ENCODE measurements at places on chromosomes 5 and 9.

DNA sequence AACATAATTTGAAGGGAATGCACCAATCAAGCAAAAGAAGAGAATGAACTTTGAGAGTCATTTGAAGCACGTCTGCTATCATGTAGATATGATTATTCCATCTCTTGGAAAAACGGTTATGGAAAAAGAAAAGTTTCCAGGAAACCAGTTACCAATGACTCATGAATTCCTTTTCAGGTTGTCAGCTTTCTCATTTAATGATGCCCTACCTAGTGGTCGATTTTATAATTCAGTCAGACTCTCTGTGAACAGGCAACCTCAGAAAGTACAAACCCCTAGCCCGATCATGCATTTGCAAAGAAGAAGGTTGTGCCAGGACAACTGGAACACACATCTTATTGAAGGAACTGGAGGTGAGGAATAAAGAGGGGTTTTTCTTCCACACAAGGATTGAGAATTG is 355.1 kb upstream of the GRIA1 start:
- DNase-seq, result no peak

GRCh38 chr5:142007237-142007544 is 5.6 kb downstream of the GNPDA1 start:
- DNase-seq, result no peak

GRCh38 chr5:169288066-169288930 is 12.6 kb downstream of the SLIT3 start:
- no peak for DNase-seq

- DNase-seq, result no peak
Observed at GRCh38 chr9:112665347-112665746, 52.6 kb downstream of the INIP start.

DNA sequence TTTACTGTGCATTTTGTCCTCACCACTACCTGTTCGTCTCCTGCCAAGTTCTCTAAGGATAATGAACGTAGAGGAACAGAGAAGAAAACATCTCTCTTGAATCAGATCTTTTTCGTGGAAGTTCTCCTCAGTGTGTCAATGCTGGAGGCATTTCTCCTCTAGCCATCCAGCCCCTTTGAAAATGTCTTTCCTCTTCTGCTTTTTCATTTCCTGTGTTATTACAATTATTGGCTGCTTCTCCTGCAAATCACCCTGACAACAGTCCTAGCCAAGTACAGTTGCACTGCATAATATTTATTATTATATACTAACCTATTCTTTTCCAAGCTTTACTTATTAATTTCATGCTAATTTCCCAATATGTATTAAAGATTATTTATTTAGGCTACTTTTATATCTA is 61.8 kb upstream of the TRPM3 start:
- no peak for DNase-seq

DNA sequence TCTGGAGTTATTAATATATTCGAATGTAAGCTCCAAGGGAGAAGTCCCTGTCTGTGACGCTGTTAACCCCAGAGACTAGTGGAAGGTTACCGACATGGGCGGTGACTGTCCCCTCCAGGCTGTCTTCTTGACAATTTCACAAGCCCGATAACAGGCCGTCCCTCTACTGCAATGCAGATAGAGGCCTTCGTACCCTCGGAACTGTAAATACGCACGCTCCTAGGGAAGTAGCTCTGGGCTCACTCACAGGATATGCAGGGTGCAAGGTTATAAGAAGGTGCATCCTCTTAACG is 680 bp upstream of the RFK start:
- peak; percentile 58 for DNase-seq

GRCh38 chr5:103327451-103327850 is 68.9 kb downstream of the MACIR start:
- no peak for DNase-seq

GRCh38 chr5:95731571-95732554 is 727 bp downstream of the RHOBTB3 start:
- DNase-seq, result peak; percentile 31

GRCh38 chr5:133246376-133247150 is 194.8 kb downstream of the HSPA4 start:
- no peak for DNase-seq

DNA sequence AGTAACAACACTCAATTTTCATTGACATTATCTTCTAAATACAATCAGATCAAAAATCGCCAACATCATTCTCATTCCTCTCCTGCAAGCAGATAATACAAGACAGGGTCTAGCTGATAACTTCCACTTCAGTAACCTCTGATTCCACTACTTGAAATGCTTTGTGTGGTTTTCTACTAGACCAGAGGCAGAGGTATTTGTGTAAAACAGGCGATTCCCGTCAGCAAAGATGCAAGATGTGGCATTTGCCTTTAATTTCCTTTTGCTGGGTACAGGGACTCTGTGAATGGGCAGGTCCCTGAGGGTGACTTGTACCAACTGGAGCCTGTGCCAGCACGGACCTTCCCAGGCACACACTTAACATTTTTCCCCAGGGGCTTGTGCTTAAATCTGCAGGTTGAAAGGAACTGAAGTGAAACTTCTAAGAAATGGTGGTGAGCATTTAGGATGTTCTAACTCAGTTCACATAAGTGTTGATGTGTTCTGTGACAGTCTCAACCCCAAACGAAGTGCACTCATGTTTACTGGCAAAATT is 625.5 kb upstream of the WWC1 start:
- no peak for DNase-seq

- DNase-seq, result no peak
Observed at GRCh38 chr5:113692891-113693457, 179.5 kb downstream of the YTHDC2 start.

DNA sequence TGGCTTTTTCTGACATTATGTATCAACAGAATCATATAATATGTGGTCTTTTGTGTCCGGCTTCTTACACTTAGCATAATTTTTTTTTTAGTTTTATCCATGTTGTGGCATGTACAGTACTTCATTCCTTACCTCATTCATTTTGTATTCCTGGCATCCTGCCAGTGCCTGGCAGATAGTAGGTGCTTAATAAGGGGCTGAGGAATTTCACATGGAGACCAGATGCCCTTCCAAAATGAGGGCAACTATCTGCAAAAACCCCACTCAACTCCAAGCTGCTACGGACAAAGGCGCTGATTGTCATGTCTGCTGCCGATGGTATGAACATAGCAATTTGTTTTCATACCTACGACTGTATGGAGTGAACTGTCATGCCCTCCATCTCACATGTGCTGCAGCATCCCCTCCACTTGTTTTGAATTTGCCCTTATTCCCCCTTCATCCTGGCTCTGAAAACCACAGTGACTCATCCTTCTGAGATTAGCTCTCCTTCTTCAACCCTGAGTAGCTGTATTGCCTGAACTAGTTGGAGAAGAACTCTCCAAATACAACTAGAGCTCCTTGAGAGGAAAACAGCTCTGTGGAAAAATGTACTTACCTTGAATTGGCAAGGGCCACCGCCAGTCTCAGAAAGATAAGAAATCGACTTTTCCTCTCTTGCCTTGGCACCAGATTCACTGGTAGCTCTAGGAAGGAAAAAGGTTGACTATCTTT is 41.3 kb upstream of the FOXE1 start:
- DNase-seq, result no peak

DNA sequence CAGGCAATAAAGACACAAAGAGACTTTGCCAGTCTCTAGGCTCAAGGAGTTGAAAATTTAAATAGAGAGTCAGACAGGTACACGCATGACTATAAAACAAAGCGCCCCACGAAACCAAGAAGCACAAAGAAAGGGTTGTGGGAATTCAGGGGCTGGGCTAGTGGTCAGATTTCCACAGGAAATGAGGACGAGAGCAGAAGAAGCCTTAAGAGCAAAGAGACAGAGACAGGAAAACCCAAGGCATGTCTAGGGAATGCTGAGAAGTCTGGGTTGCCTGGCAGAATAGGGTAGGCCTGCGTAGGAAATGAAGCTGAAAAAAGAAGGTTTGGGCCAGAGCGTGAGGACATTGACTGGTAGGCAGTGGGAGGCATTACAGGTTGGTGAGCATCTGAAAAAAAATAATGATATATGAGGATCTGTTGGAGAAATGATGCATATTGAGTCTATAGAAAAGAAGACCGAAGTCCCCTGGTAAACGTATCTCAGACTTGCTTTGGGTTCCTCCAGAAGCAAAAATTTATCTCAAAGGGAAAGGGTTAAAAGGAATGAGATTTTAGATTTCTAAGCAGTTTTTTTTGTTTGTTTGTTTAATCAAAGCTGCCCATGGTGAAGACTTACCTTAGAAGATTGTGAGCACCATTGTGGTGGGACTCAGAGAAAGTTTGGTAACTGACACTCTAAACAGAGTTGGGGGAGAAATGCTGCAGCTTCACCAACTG is 51.8 kb downstream of the SLC1A3 start:
- no peak for DNase-seq

- DNase-seq, result no peak
Observed at GRCh38 chr9:34573599-34574325, 15.8 kb downstream of the CNTFR start.

- peak; percentile 21 for DNase-seq
Observed at GRCh38 chr5:164504141-164504772, 998.8 kb downstream of the MAT2B start.

GRCh38 chr9:113620377-113621161 is 157.0 kb downstream of the RGS3 start:
- no peak for DNase-seq

DNA sequence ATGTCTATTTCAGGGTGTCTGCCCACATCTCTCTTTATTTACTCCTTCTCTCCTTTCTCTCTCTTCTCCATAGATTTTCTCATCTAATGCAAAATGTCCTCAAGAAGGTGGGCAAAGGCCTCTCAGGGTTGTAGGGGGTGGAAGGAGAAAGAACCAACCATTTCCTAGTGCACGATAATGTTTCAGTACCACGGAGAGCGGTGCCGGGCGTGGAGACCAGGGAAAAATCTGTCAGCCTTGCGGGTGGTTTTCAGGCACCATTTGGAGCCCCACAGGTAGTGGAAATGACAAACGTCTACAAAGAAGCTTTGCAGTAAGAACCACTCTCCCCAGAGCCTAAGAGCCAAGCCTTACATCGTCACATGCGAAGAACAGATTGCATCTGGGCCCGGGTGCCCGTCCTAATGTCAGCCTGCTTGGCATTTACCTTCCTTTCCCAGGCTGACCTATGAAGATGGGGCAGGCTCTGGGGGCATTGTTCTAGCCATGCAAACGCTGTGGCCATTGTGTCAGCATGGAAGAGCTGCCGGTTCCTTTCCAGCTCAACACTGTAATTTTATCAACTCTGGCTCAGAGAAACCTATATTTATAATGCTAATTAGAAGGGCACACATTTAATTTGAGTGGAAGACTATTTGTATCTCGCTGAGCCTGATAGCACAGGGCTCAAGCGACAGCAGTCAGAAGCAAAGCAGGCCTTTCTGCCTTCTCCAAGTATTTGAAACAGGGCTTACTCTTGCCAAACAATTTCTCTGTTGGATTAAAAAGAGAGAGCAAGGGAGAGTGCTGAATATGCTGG is 430.1 kb upstream of the WWC1 start:
- DNase-seq, result no peak

DNA sequence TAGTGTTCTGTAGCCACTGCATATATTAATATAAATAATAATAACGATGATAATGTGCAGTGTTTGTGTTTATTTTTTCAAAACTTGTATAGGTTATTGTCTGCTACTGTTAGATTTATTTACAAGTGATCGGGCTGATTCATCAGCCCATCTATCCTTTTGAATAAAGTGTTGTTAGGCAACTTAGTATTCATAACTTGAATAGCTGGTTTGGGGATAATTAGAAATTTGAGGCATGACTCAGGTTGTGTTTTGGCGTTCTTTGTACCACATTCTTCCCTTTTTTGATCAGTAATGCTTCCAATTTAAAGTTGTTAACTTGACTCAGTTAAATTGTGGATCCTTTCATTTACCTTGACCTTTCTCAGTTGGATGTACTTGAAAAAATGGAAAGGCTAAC is 69.7 kb downstream of the FOCAD start:
- no peak for DNase-seq

DNA sequence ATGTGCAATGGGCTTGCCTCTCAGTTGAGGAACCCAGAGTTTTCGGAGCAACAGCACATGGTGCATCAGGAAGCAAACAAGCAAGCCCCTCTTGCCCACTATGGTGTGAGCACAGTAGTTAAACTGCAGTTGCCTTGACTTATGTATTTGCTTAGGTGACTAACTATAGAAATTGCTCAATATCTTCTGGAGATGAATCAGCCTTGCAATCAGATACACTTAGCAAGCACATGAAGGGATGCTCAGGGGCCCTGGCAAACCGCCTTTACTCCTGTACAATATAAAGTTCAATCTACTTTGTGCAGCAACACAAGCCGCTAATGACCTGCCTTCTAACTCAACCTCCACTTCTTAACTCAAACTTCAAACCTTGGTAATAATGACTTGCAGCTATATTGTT is 581.7 kb upstream of the RIOK2 start:
- no peak for DNase-seq

DNA sequence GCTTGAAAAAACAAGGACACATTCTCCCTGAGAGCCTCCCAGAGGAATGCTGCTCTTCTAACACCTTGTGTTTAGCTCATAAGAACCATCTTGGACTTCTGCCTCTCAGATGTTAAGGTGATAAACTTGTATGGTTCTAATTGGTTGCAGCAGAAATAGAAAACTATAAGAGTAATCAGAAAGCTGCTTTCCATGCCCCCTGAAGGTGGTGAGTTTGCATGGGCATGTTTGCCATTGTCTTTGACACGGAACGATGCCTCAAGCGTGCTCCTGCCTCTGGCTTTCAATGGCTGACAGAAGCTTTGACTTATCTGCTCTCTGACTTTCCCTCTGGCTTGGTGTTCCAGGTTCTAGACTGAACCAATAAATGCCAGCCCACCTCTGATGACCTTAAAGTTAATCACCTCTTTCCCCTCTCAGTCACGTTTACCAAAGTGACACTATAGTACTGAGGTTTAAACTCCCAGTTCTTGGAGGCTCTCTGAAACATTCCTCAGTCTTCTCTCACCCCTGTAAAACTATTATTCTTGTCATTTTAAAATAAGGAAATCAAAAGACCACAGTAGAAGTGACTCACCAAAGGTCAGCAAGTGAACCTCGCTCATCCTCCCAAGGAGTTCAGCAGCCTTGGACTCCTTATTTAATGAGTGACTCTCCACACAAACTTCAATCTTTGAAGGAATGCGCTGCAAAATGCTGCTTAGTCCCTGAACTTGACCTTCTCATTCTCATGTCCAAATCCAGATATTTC is 103.6 kb downstream of the PIK3R1 start:
- no peak for DNase-seq

- DNase-seq, result no peak
Observed at GRCh38 chr9:83182071-83182470, 119.1 kb upstream of the RASEF start.

DNA sequence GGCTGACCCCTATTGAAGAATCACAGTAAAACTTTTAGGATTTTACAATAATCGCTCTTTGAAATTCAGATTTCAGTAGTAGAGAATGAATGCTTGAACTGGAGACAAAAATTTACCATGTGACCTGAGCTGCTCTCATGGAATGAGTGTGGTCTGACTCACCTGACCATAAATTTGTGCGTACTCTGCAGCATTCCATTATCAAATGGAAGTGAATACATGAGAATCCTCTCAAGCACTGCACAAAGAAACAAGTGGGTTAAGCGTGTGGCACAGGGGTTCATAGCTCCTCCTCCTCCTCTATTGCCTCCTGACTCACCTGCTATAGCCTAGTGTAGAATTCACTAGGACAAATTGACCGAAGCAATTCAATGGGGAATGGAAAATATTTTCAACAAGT is 269.8 kb upstream of the CDH9 start:
- DNase-seq, result no peak

- no peak for DNase-seq
Observed at GRCh38 chr5:151471276-151471675, 23.9 kb downstream of the SLC36A1 start.

Measured in GM10248 (cell line).